Endodermal cell (in vitro differentiated cells): ENCODE measurements at places on chromosomes 7 and 10. TPM values are rescaled to one million over a fixed set of nuclear protein-coding genes. Genes with fewer than 3 reads are reported as not detected.
A peak's percentile ranks its signal among the peaks of the same experiment; 100 is the strongest.

ABLIM1 gene
- total RNA-seq: 49.3 to 64.9 TPM (median 51.5 TPM) in 3 replicates

NUTM2B gene
- 0.63 to 0.73 TPM in 2 of 3 replicates, not detected in the other for total RNA-seq

DNA sequence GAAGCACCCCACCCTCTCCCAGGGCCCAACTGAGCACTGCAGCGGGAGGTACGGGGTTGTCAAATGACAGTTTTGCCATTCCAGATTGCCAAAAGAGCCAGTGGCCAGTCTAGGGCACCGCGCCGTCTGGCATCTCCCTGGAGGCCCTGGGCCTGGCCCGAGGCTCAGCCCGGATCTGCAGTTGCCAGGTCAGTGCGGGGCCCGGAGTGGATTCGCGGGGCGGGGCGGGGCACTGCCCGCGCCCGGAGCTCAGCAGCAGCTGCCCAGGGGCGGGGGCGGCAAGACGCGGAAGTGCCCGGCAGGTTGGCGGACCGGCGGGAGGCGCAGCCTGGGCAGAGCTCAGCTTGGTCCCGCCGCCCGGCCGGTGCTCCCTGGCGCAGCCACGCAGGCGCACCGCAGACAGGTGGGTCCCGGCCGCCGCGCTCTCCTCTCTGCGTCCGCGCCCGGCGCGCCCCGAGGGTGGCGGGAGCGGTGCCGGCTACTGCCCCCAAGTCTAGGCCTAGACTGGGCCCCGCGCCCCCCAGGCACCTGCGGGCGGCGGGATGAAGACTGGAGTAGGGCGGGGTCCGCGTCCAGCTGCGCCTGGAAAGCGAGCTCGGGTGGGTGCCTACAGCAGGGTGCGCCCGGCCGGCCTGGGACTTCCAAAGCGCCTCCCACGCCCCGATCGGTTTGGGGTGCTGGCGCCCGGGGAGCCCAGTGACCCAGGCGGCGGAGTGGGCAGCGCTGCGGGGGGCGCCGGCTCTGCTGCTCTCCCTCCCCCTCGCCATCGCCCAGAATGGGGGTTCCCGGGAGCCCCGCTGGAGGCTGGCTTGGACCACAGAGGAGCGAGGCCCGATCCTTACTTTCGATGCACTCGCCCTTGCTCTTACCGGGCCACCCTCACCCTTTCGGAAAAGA, at the start of gene IRF5:
Gene IRF5, plus strand, starts transcription at position 281 of the 897 bp plus-strand sequence. CDS start 4,155 bp downstream, outside the sequence.
- H3K27me3 ChIP-seq: peaks cover 55% of the 10 kb centered on the region
- H3K4me1 ChIP-seq: no peaks in the 10 kb centered on the region
- H3K36me3 ChIP-seq: no peaks in the 10 kb centered on the region
- peak; percentile 81 for DNase-seq
- no peak within 1 kb of the TSS for H3K27ac ChIP-seq

DNA sequence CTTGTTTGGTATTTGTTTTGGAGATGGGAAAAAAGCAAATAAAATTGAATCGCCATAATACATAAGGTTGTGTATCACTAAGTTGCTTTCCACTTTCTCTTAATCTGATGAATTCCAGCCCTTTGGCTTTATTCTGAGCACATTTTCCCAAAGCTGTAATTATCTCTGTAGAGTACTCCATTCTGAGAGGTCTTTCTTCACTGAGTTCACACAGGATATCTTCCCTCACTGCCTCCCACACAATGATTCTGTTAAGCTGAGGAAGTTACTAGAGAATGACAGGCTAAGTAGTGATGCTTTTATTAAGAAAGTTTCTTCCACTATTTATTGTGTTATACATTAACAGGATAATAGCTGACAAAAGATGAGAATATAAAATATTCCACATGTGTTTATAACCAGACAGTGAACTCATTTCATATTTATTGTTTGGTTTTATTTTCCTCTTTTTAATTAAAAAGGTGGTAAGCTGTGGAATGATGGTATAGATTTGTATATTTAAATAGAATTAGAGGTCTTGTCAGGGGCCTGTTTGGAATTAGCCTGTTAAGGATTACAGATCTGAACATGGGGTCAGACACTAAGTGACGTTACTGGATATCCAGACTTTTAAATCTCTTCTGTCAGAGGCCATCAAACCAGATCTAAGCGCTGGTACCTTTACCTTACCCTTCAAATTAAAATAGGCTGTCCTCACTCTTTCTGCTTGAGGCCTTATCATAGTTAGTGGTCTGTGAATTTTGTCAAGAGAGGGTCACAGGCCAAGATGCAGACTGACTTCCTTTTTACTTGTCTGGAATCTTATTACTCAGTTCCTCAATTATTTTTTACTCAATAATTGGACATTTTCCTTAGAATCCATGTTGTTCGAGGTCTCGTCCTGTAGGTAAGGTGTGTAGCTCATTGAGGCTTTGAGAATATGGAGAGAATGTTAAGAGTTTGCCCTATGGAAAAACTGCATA, 8.4 kb downstream of the PLXDC2 start:
- no peak overlapping the region for H3K27ac ChIP-seq
- H3K36me3 ChIP-seq: no peaks in the 10 kb centered on the region
- H3K4me1 ChIP-seq: peaks cover 4% of the 10 kb centered on the region
- no peak for DNase-seq
- no peak overlapping the region for H3K4me3 ChIP-seq

GRCh38 chr10:99393036-99393435, 37.4 kb downstream of the GOT1 start:
- no peaks in the 10 kb centered on the region for H3K27me3 ChIP-seq
- H3K4me1 ChIP-seq: peaks cover 22% of the 10 kb centered on the region
- peaks cover 17% of the 10 kb centered on the region for H3K36me3 ChIP-seq

GRCh38 chr7:138755331-138755747, 42.5 kb upstream of the TMEM213 start:
- no peaks in the 10 kb centered on the region for H3K4me1 ChIP-seq
- H3K27ac ChIP-seq: no peak overlapping the region
- no peaks in the 10 kb centered on the region for H3K36me3 ChIP-seq
- peaks cover 45% of the 10 kb centered on the region for H3K27me3 ChIP-seq
- peak; percentile 69 for DNase-seq
